ENCODE measurements at places on chromosomes 7 and 10.

DNA sequence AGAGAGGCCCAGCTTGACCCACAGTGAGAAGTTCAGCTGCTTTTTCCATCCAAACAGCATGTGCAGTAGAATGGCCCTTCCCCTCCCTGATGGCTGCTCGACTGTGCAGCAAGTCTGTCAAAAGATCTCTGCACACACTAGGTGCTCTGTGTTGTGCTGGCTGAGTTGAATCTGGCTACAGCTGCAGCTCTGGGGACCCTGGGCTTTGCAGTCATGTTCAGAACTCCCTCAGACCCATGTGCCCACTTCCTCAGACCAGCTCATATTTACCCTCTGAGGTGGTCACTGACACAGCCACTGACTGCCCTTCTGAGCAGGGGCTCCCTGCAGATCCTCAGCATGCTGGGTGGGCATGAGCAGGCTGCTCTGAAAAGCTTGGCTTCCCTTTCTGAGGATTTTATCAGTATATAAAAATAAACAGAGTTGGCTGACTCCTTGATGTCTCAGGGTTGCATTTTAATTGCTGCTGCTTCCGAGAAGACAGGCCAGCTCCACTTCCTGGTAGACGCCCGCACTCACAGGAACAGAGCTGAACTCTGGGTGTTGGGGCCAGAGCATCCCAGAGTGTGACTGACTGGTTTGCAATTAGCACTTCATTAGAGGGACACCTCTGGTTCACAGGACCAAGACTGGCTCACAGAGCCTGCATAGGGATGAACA, 507.9 kb downstream of the RPS24 start:
- DNase-seq, result no peak

GRCh38 chr10:62861507-62861906, 45.3 kb upstream of the EGR2 start:
- DNase-seq, result no peak

GRCh38 chr10:125816548-125816947, 6.5 kb downstream of the UROS start:
- no peak for DNase-seq

DNA sequence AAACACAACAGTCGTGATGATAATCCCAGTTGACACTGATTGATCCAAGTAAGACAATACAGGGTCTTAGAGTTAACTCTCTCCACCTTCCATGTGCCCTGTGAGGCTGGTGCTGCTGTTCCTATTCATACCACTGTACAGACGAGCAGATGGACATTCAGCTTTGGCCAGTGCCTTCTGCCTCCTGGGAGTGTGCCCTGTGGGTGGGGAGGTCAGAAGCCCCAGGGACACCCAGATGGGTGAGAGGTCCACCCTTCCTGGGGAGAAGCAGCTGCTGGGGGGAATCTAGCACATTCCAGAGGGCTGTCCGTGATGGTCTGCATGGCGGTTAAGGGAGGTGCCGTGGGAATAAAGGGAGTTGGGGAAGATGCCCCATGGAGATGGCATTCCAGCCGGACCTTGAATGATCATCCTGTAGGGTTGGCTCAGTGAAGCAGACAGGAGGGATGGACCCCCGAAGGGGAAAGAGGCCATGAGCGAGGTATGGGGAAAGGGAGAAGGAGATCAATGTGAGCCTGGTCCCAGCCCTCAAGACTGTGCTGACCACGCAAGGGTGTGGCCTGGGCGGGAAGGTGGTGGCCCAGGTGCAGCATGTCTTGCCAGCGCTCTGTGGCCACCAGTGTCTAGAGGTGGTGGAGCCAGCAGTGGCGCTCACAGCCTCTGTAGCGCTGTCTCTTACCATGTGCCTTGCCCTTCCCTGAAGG, 74.0 kb downstream of the ADCY1 start:
- no peak for DNase-seq

GRCh38 chr10:122493761-122494160, 32.4 kb downstream of the HTRA1 start:
- no peak for DNase-seq

DNA sequence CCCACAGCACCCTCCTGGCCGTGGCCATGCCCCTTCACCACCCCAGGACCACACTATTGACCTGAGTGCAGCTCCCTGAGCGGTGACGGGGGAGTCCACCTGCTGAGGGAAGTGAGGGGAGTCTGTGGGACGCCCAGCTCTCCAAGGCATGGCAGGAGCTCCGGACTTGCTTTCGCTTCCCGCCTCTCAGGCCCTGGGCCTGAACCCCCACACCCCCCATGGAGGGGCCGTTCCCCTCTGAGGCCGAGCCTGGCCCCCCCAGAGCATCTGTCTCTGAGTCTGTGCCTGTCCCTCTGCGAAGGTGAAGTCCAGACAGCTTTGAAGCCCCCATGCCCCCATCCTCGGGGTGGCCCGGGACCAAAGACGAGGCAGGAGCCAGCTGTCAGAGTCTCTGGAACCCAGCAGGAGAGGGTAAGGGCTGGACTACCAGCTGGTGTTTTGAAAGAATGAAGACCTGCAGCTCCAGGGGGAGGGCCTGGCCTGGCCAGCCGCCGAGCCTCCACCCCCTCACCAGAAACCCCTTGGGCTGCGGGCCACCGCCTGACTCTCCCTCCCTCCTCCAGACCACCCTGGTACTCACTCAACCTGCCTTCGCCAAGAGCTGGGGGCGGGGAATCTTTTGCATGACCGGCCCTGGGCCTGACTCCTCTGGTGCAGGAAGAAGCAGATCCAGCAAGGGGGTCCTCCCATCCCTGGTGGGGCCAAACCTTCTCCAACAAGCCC, 114.0 kb downstream of the PDGFA start:
- no peak for DNase-seq

DNA sequence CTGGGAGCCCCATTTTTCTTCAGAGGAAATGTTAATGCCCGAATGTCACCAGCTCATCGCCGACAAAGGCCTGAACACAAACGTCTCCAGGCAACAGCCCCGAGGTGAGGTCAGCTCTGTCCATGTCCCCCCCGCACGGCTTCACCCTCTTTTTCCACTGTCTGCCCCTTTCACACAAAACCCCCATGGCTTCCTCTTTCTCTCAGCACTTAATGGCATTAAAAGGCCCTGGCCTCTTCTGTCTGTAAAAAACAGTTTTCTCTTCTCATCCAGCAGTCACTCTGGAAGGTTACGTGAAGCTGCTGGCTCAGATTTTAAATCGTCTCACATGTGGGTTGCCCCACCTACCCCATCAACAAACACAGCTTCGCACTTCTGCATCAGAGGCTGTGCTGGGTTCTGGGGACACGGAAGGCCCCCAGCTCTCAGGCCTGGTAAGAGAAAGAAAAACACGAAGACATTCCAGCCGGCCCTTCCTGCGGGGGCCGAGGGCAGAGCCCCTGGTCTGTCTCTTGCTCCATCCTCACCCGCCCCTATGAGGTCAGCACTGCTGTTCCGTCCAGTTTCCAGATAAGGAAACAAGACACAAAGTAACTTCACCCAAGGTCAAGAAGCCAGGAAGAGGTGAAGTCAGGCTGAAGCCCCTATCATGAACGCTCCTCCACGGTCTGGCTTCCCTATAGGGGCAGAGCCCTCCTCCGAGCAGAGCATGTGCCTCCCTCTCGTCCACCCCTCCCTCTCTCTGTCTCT, 91.1 kb upstream of the PDGFA start:
- DNase-seq, result no peak

GRCh38 chr10:93742633-93743349, 14.9 kb upstream of the LGI1 start:
- DNase-seq, result no peak

GRCh38 chr10:124482236-124482800, 20.7 kb downstream of the LHPP start:
- DNase-seq, result no peak

GRCh38 chr7:143434660-143435059, 8.6 kb upstream of the TAS2R60 start:
- DNase-seq, result peak; percentile 77

DNA sequence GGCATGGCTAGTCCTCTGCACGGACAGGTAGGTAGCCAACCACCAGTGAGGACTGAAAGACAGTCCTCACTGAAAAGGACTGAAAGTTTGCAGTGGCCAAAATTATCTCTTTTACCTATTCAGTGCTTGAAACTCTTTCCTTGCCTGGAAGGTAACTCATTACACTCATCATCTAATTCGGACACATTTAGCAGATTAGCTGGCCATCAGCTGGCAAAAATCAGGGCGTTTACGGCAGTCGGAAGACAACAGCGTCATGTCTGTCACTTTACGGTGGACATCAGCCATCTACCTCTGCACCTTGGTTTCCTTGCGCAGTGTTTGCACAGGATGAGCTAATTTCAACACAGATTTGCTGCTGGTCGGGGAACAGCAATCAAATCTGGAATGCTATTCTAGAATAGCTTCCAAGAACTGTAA, 740 bp downstream of the ANXA7 start:
- peak; percentile 51 for DNase-seq

DNA sequence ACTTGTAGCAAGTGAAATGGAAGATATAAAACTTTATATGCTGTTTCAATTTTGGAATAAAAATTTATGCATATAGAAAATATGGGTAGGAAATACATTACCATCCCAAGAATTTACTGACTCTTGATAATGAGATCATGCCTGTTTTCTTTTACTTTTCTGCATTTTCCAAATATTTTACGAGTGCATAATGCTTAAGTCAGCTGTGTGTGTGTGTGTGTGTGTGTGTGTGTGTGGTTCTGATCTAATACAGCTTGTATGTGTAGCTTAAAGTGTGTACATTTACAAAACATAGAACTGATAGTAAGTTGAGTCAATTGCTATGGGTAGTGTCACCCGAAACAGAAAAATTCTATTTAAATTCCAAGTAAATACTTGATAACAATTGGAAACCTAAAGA, 315.9 kb upstream of the LRRN3 start:
- no peak for DNase-seq

GRCh38 chr10:129716211-129716681, 247.8 kb downstream of the EBF3 start:
- no peak for DNase-seq

DNA sequence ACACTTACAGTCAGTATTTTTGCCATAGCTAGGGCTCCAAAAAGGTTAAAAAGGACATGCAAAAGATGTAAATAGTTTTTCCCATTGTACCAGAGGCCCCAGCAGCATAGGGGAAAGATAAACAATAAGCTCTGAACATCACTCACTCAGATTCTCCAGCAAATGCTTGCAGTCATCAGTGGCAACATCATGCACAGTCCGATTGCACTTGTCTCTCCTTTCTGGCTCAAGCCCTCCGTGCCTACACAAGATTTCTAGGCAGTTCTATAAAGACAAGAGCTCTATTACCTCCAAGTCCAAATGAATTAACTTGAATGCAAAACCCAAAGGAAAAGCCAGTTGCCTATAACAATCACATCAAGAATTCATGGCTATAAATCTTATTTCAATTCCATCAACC, 106.3 kb downstream of the CTTNBP2 start:
- no peak for DNase-seq

- no peak for DNase-seq
Measured at GRCh38 chr10:96283756-96284155, 12.4 kb upstream of the BLNK start.

- DNase-seq, result no peak
Measured at GRCh38 chr7:38452681-38453108, 178.5 kb downstream of the AMPH start.

GRCh38 chr7:116829493-116829892, 32.9 kb upstream of the CAPZA2 start:
- DNase-seq, result no peak

DNA sequence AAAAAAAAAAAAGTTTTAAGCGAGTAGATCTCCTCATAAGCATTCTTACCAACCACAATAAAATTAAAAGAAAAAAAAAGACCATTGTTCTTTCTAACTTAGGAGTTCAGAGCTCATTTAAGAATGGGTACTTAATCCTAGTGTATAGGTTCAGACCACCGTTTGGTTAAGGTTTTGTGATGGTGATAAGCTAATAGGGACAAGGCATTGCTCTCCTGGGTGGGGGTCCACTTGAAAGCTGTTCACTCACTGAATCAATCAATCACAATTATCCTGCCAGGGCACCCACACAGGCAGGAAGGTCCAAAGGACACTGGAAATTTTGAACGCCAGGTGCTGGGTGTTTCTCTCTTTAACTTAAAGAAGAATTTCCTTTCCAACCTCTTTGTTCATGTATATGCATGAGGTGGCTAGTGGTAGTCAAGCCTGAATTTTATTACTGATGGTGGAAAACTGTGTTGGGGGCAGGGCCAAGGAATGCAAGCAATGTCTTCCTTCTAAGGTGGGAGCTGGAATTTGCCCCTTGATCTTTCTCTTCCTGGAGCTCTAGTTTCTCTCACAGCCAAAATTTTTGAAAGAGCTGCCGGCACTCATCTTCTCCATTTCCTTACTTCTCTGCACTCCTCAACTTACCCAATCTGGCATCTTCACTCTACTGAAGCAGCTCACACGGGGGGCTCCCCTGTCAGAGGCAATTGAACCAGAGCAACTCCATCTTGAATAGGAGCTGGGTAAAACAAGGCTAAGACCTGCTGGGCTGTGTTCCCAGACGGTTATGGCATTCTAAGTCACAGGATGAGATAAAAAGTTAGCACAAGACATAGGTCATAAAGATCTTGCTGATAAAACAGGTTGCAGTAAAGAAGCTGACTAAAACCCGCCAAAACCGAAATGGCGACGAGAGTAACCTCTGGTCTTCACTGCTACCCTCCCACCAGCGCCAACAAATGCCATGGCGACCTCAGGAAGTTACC, 7.5 kb upstream of the FAM131B start:
- DNase-seq, result no peak

- no peak for DNase-seq
Measured at GRCh38 chr10:548238-548901, 141.1 kb downstream of the DIP2C start.

DNA sequence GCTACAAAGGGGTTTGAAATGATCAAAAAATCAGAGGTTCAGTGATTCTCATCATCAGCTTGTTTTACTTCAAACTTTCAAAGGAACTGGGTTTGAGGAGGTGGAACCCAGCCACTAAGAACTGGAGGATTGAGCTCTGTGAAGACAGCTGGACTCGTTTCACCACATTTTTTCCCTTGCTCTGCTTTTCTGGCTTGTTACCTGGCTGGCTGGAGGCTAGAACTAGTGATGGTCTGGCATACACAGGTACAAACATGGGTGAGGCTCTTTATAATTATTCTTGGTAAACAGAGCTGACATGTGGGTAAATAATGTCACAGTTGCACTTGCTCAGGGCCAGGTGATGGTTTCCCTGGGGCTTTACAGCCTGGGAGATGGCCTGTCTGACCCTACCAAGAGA, 352.5 kb downstream of the FGFR2 start:
- DNase-seq, result no peak

DNA sequence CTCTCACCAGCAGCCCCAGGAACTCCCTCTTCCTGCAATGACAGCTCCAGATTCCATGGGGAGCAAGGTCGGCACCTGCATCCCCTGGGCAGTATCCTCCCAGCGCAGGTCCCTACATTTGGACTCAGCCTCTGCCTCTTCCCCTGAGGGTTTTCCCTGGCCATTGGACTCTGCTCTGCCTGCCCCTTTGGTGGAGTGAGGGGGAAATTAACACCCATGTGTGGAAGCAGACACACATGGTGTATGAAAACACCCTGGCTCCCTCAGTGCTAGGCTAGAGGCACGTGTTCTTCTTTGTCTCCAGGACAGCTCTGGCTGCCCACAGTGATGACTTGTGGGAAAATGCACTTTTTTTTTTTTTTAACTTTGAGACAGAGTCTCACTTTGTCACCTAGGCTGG, 8.4 kb downstream of the PRF1 start:
- DNase-seq, result no peak
